ENCODE measurements at places on chromosomes 1 and 21. TPM values are rescaled to one million over a fixed set of nuclear protein-coding genes. Genes with fewer than 3 reads are reported as not detected.

SLC25A34 gene
- 0.47 TPM for total RNA-seq

CHI3L1 gene
- 0.15 TPM for total RNA-seq

C1QC gene
- total RNA-seq = not detected

C8B gene
- not detected for total RNA-seq

MIS18A gene
- total RNA-seq = 9.6 TPM

FAM72C gene
- 0.23 TPM for total RNA-seq

RNF223 gene
- not detected for total RNA-seq

ZNF669 gene
- total RNA-seq = 3.5 TPM

APOBEC4 gene
- total RNA-seq = not detected

FOXD2 gene
- total RNA-seq = 0.08 TPM

MNDA gene
- total RNA-seq = not detected

YBEY gene
- total RNA-seq = 10.8 TPM

CACHD1 gene
- total RNA-seq = 6.7 TPM

LPAR3 gene
- 10.2 TPM for total RNA-seq

SPRR1B gene
- total RNA-seq = not detected

IL19 gene
- not detected for total RNA-seq

ABCG1 gene
- 0.59 TPM for total RNA-seq

TMOD4 gene
- total RNA-seq = not detected

CYP4B1 gene
- total RNA-seq = not detected

CR1 gene
- total RNA-seq = not detected

TRAF3IP3 gene
- total RNA-seq = not detected

LEFTY2 gene
- 0.08 TPM for total RNA-seq

CEPT1 gene
- total RNA-seq = 34.0 TPM

FAM72D gene
- 0.68 TPM for total RNA-seq

AJAP1 gene
- total RNA-seq = not detected

PTGFR gene
- total RNA-seq = 58.9 TPM

UMODL1 gene
- total RNA-seq = under 0.01 TPM

AIRE gene
- total RNA-seq = not detected

S100A9 gene
- total RNA-seq = not detected

ATP8B2 gene
- total RNA-seq = 199 TPM

ARID4B gene
- 29.9 TPM for total RNA-seq

TFF2 gene
- total RNA-seq = not detected

ZFP69 gene
- total RNA-seq = 2.7 TPM

SLC30A10 gene
- 0.08 TPM for total RNA-seq

C4BPB gene
- not detected for total RNA-seq

GJC2 gene
- 4.1 TPM for total RNA-seq

PTPRF gene
- total RNA-seq = 123 TPM

WRAP73 gene
- 16.4 TPM for total RNA-seq

CZIB gene
- total RNA-seq = 44.0 TPM

Data from smooth muscle cell of the coronary artery (primary cell).